Frontal cortex (tissue), 4 donors: ENCODE measurements at places on chromosomes 1 and 21.

- DNase-seq = no peak
These were observed 27.5 kb downstream of the CNIH3 start for GRCh38 chr1:224643653-224644052.

GRCh38 chr1:167297222-167298214 lies 76.8 kb downstream of the POU2F1 start:
- no peak for DNase-seq

DNA sequence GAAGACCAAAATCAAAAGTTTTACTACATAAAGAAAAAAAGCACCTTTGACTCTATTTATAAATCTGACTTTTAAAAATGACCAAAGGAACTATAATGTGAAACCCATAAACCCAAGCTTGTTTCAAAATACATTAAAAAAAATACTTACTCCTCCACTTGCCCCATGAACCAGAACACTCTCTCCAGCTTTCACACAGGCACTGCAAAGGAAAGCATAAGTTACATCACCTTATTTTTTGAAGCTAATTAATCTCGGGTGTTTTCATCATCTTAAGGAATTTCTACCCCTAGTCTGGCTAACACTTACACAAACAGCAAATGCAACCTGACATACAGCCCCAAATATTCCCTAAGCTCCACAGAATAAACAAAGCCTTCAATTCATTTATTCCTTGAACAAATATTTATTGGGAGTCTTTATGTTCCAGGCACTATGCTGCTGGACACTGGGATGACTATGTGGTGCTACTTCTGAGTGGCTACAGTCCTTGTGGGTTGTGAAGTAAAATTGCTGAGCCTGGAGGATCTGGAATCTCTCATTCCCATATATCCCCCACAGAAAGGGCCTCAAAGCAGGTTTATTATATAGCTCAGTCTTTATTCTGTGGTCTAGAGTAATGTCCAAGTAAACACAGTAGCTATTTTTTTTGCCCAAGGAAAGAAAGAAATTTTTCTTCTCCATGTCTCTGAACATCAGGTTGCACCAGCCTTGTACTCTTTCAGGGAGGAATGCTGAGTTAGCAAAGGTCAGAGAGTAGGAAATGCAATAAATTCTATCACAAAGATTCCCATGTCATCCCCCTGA lies 18.2 kb downstream of the CRYZ start:
- DNase-seq = no peak

DNA sequence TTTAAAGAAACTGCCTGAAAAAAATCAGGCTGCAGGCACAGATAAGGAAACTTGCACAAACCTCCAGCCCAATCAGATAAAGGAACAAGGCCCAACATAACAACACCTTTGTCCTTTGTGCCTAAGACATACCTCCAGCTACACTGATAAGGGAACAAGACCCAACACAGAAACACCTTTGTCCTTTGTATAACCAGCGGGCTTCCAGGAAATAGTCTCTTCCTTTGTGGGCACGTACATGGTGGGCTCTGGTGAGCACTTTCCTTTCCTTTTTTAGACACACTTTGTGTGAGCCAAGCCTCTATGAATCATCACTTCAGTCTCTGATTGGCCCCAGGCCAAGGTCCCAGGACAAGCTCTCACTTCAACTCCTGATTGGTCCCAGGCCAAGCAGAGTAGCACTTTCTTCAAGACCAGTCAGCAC lies 23.6 kb downstream of the ZNF670 start:
- DNase-seq = no peak

DNA sequence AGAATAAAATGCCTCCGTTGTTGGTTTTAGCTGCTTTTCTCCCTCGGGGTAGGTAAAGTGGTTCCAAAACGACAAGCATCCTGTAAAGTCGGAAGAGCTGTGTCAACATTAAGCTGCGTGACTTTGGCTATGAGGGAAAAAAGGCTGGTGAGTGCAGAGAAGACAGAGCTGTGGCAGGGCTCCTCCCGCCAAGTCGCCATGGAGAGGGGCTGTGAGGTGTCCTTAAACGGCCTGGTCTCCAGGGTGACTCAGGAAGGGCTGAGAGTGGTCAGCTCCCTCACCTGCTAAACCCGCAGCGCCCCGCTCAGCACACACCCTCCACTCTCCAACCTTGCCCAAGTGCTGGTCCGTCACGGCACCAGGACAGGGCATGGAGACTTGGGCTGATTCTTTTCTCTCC lies 91.6 kb upstream of the SAMD11 start:
- DNase-seq = no peak

- DNase-seq = no peak
These were observed 50.2 kb downstream of the ST3GAL3 start for GRCh38 chr1:43757343-43758053.
